D721Med (cell line): ENCODE measurements at places on chromosomes 4 and X.

- no peak for DNase-seq
Measured at GRCh38 chr4:88110826-88111225, 47.6 kb downstream of the ABCG2 start.

GRCh38 chrX:4320436-4320947 is 607.0 kb upstream of the PRKX start:
- DNase-seq: no peak

DNA sequence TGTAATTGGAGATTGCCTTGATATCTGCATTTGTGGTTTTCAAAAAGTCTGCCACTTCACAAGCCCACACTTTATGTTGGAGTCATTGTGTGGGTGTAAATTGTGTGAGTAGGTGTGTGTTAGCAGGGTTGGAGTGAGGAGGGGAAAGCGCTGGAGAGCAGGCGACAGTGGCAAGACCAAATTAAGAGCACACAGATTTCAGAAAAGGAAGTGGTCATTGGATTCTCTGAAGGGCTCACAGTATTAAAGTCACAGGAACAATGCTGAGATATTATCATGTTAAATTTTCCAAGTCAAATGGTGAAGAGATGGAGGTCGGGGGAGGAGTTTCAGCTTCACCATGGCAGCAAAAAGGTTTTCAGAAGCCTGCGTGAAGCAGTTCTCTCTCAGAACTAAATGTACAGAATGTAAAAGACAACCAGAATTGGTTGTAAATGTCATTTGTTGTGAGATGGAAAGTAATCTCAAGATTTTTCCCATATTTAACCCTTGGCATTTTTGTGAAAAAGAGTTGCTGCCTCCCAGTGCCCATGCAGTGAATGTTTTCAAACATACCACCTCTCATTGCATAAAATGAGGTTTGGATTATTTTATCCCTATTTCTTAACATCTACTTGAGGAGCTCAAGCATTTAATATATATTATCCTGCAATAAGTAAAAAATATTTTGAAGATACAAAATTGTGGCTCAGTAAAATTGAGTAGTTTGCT is 265.9 kb downstream of the ZNF674 start:
- no peak for DNase-seq

DNA sequence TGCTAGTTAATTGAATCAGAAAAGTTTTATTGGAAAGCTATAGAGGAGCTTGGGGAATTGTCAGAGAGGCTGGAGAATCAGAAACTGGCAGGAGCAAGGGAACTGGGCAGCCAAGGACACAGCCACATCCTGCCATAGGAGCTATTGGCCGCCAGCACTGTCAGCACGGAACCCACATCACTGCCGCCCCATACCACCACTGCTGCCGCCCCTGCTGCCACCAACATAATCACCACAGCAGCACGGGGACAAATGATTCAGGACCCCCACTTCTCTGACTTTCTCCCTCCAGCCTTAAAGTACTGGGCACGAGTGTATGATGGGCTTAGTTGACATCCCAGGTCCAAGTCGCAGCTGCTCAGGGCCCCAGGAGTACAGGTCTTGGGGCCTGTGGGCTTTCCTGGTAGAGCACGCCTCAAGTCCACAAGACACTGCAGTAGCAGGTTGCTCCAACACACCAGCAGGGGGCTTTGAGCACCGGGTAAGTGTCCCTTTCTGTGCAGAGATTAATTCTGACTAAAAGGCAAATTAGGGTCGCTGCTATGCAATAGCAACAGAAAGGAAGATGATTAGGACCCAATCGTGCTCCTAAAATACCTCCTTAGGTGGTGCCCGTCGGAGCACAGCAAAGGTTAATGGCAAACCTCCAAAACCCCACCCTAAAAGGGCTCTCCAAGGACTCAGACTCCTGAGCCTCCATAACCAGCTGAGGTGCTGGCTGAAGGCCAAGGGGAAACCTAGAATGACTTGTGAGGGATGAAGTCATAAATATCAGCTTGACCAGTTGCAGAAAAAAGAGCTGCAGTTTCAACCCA is 6.9 kb downstream of the PJA1 start:
- no peak for DNase-seq

DNA sequence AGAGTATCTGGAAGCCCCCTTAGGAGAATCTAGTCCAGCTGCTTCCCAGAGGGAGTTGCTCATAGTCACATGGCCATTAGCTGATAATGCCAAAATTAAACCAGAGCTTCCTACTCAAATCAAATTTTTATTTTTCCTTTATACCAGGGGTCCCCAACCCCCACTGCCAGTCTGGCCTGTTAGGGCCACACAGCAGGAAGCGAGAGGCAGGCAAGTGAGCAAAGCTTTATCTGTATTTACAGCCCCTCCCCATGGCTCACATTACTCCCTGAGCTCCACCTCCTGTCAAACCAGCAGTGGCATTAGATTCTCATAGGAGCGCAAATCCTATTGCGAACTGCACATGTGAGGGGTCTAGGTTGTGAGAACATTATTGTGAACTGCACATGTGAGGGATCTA is 19.2 kb upstream of the TNIP3 start:
- DNase-seq: no peak

GRCh38 chrX:96407072-96407471 is 277.6 kb upstream of the DIAPH2 start:
- no peak for DNase-seq

DNA sequence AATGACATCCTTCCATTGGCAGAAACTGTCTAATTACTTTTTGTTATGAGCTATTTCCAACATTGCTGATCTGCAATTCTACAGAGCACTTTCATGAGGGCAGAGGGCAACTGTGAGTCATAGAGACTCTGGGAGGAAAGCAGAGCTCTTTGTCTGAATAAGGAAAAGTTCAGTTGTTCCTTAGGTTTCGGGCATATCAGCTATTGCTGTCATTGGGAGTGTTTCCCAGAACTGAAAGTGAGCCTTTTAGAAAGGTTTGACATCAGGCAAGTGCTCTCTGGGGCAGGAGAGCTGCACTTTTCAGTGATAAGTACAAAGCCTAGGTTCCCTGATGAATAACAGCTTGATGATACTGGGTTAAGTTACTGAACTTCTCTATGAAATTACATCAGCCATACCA is 119.2 kb upstream of the EDNRA start:
- DNase-seq: no peak

GRCh38 chrX:136823175-136823574 is 42.4 kb upstream of the ARHGEF6 start:
- no peak for DNase-seq

DNA sequence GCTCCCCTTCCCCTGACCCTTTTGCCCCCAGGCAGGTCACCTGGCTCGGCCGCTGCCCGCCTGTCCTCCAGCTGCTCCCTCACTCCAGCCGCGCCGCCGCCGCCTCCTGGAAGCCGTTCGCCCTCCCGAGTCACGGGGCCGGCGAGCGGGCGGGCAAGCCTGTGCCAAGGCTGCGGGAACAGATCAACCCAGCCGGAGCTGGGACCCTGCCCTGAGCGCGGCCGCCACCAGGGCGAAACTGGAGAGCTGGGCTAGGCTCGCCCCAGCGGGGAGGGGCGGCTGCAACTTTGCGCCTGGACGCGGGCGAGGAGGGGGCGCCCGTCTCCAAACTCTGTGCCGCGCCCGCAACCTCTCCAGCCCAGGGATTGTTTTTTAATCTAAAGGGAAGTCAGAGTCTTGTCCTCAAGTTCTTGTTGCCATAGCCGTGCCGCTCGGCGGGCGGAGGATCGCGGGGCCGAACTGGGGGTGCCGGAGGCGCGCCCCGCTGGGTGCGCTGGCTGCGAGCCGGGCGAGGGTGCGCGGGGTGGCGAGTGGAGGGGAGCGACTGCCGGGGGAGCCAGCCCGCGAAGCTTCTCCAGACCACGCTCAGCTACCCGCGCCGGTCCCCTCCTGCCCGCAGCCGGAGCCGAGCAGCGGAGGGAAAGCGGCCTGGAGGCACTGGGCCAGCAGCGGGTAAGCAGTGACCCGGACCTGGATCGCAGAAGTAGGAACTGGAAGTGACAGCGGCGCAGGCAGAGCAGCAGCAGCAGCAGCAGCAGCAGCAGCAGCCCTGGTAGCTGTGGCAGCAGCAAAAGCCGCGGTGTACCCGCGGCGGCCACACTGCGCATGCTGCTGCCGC is 13.4 kb downstream of the ARHGEF6 start:
- no peak for DNase-seq

GRCh38 chr4:38313175-38313574 is 350.8 kb upstream of the KLF3 start:
- no peak for DNase-seq

GRCh38 chrX:70128071-70128470 is 5.2 kb upstream of the IGBP1 start:
- DNase-seq: no peak

DNA sequence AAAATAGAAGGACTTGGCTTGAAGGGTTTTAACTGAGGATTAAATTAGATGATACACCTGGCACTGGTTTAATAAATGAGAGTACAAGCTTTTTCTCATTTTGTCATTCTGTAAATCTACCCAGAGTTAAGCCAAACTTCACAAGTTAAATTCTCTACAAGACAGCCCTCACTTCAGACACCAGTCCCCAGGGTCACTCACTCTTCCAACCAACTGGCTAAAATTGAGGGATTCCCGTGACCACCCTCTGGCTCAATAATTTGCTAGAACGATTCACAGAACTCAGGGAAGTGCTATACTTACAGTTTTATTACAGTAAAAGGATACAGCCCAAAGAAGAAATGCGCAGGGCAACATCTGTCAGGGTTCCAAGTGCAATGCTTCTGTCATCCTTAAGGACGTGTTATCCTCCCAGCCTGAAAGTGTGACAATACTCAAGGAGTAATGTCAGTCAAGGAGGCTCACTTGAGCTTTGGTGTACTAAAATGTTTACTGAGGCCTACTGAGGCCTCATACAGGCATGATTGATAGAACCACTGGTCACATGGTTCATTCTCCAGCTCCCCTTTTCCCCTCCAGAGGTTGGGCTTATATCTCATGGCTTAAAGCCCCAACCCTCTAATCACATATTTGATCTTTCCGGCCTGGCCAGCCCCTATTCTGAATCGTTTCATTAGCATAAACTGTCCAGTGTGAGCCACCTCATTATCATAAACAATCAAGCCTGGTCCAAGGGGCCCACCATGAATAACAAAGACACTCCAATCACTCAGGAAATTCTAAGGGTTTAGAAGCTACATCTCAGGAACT is 9.6 kb upstream of the TMSB4X start:
- no peak for DNase-seq

GRCh38 chrX:63658920-63659319 is 126.1 kb downstream of the ARHGEF9 start:
- DNase-seq: no peak

GRCh38 chrX:15293451-15293850 is 22.0 kb downstream of the ASB11 start:
- no peak for DNase-seq

DNA sequence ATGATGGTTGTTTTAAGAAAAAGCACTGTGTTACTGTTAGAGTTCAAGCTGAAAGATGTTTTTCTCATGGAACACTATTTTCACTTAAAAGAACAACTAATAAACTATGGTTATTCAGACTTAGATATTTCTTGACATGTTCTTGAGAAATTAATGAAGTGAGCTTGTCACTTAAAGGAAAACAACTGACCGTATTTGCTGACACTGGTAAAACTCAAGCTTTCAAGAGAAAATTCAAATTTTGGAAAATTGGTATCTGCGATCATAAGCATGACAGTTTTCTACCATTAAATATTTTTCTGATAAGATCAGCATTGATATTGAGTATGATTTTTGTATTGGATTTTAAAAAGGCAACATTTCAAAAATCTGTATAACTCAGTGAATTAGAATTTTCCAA is 549.5 kb upstream of the ACTRT1 start:
- DNase-seq: no peak

- DNase-seq: no peak
Measured at GRCh38 chr4:142815834-142816233, 30.3 kb downstream of the INPP4B start.

DNA sequence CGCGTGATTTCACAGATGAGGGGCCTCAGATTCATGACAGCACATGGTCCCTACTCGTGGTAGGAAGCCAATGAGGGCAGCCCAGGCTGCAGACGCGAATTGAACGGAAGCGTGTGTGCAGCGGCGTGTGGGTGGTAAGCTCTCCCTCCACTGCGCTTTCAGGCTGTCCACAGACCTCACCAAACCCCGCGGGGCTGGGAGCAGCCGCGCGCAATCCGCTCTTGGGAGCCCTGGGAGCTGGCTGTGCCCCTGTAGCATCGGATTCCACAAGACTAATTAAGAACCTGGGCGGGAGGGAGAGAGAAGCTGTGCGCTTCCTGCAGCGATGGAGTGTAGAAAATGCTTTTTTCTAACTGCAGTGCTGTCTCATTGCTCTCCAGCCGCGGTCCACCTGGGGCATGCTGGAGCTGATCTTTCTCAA is 134.9 kb downstream of the STOX2 start:
- DNase-seq: no peak

DNA sequence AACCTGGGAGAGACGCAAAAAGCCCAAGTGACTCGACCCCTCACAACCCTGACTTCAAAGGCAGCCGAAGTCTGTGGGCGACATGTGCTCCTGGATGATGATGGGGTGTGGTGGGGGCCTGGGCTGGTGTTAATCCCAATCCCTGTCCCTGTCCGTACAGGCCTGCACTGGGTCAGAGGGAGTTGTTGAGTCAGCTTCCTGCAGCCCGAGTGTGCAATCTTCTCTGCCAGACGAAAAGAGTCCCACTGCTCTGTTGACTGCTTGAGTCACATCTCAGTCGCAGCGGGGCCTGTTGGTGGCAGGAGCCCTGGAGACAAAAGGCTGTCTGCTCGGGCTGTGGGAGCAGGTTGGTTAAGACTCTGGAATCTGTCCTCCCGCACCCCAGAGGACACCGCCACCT is 10.3 kb downstream of the FAM3A start:
- no peak for DNase-seq

DNA sequence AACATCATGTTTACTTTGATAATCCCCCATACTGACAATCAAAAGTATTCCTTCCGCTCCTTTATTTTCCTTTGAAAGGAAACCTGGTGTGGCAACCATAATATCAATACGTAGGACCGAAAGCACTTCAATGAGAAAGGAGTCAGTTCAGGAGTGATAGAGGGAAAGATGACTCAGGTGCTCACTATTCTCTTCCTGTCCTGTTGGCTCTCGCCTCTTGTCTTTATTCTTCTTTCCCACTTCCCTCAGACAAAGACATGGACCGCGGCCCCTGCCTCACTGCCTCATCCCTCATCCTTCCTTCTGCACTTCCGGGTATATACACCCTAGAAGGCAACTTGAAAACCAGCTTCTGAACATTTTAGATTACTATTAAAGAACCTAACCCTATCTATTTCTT is 49.8 kb upstream of the TNIP3 start:
- no peak for DNase-seq
